ENCODE measurements at places on chromosomes 11 and 22.

DNA sequence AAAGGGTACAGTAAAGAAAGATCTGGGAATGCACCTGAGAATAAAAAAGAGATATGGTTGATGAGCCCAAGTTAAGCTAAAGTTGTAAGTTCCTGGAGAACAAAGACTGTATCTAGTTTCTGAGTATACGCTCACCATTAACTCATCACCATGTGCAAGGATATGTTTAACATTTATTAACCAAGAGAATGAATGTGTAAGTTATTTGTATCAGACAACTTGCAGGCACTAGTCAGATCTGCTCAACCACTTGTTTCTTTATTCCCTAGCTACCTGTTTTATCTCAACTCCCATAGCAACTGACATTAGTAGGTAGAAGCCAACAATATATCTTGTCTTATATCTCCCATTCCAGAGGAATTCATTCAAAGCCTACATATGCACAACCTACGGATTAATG lies 74.9 kb upstream of the KCNA4 start:
- no peak for DNase-seq

GRCh38 chr11:64148917-64149617 lies 16.8 kb downstream of the MACROD1 start:
- DNase-seq = no peak

DNA sequence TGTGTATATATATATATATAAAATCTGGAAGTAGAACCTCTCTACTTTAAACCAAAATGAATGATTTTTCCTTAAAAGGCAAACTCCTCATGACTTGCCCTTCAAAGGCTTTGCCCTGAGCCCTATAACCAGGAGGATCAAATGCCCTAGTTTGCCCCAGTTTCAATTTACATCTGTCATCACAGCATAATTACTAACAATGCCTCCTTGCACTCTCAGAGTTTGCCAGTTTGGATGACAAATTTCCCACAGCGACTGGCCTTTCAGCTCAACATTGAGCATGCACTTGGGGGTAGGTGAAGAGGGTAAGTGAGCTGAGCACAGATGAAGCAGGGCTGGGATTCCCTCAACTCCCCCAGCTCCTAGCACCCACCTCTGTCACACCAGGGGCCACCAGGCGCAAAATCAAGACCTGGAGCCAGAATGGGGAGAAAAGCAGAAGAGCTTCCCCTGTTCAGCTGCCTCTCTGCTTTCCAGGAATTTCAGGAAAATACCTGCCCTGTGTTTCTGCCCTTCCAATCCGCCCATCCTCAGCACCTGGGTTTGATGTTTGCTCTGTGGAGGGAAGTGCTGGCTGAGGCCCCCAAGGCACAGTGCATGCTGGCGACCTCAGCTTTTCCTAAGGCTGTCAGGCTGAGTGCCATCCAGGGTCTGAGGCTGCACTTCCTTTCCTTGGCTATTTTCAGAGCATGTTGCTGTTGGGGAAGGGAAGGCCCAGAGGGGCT lies 67.5 kb downstream of the ADAMTS15 start:
- DNase-seq = no peak

- peak; percentile 25 for DNase-seq
Observed at GRCh38 chr11:26286472-26287066, 45.4 kb upstream of the ANO3 start.

DNA sequence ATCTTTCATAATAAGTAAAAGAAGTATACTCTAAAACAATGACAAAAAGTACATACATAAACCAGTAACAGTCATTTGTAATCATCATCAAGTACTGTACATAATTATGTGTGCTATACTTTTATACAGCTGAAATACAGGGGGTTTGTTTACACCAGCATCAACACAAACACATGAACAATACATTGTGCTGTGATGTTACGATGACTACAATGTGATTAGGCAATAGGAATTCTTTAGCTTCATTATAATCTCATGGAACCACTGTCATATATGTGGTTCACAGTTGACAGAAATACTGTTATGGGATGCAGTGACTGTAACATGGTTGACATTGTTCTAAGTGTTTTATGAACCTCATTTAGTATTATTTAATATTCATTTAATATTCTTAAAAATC lies 914.4 kb upstream of the TENM4 start:
- no peak for DNase-seq

DNA sequence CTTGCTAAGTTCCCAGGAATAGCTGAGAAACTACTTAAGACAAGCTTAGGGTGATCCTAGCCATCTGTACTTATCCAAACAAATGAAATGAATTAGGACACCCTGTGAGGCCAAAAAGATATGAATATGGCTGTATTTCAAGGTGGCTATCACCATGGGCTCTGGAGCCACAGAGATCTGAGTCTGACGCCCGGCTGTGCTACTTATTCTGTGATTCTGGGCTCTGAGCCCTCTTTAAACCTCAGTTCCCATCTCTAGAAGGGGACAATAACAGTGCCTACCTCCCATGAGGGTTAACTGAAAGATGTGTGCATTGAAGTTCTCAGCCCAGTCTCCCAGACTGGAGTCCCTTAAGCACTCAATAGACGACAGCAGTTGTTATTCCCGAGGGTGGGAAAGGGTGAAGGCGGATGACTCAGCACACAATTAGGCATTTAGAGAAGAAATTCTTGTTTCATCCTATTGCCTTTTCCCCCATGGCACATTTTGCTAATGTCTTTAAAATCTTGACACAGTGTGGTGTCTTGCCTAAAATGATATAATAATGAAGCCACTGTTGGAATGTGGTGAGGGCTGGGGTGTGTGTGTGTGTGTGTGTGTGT lies 132.5 kb downstream of the ADAMTS15 start:
- DNase-seq = no peak

- no peak for DNase-seq
Observed at GRCh38 chr11:118462178-118462577, 25.9 kb downstream of the KMT2A start.

- no peak for DNase-seq
Observed at GRCh38 chr11:66680966-66681645, 3.4 kb upstream of the RBM4B start.

DNA sequence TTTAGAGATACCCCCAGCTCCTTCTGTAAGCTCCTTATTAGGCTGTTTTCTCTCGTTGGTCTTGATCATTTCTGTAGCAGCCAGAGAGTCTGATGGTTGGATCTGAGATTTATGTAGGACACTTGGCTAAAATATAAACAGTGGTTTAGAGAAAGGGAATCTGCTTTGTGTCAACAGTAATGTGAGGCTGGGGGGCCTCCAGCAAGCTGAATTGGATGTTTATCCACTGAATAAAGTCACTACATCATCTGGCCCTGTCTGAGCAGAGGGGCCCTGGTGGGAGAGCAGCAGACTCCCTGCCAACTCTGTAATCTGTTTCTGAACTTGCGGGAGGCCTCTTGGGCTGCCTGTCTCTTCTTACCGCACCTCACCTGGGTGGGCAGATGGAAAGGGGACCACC lies 328.5 kb upstream of the PLET1 start:
- peak; percentile 54 for DNase-seq

DNA sequence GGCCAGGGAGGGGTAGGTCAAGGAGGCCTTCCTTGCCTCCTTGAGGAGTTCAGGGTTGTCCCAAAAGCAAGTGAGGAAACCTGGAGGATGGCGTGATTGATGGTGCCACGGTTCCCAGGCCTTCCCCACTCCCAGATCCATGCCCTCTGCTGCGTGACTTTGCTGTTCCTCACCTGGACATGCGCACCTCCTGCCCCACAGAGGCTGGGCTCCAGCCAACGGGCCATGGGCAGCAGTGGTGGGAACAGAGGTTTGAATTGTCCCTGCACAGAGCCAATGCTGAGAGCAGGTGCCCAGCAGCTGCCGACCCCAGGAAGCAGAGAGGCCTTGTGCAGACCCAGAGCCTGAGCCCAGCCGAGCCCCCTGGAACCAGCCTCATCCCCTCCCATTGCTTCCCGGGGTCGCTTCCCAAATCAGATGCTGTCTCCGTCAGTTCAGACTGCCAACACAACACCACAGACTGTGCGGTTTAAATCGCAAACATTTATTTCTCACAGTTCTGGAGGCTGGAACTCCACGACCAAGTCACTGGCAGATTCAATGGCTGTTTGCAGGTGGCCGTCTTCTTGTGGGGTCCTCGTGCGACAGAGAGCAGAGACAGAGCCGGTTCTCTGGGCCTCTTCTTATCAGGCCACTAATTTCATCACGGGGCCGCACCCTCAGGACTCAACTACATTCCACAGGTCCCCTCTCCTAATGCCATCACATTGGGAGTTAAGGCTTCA lies 6.2 kb upstream of the LINC01488 start:
- DNase-seq = no peak

DNA sequence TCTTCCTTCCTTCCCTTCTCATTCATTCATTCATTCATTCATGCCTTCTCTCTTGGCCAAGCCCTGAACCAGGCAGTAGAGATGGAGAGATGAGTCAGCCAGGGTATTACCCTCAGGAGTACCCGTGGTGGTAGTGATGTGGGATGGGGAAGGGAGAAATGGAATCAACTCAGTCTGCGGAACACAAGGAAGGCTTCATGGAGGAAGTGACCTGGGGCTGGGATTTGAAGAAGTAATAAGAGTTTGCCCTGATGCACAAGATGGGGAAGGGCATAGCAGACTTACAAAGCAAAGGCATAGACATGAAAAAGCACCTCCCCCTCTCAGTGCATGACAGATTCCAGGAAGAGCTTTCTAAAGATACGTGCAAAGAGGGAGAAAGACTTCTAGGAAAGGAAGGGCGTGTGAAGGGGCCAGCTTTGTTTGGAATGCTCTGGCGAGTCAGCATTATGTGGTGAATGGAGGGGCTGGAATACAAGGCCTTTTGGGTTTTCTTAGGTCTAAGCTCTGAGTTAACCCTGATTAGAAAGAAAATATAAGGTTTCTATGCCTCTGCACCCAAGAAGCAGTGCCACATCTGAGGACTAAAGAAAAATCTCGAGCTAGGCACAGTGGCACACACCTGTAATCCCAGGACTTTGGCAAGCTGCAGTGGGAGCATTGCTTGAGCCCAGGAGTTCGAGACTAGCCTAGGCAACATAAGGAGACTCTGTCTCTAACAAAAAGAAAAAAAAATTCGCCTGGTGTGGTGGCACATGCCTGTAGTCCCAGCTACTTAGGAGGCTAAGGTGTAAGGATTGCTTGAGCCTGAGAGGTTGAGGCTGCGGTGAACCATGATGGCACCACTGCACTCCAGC lies 36.4 kb upstream of the ACER3 start:
- DNase-seq = no peak

DNA sequence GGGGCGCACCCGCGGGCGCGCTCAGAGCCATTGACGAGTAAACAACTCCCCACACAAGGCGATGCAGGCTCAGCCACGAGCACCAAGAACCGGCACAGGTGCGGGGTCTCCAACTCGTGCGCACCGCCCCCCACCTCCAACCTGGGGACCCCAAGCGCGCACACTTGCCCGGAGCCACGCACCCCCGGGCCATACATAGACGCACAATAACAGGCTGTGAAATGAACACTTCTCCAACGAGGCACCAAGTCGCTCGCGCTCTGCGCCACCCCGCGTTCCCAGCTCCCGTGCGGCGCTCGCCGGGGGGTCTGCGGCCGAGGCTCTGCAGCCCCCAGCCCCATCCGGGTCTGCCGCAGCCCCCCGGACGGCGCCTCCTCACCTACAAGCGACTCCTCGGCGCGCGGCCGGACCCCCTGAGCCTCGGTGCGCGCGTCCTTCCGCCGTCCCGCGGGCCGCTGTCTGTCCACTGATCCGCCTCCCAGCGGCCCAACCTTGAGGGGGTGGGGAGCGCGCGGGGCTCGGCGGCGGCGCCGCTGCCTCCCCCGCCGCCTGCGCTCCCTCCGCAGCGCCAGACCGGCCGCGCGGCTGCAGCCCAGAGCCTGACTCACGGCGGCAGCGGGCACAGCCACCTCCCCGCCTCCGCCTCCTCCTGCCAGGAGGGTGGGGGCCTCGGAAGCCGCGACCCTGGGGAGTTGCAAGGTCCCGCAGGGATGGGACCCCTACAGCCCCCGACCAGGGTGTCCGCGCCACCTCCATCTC lies 1.6 kb downstream of the IFITM10 start:
- DNase-seq = no peak

GRCh38 chr22:26887456-26887855 lies 230.1 kb downstream of the MIAT start:
- DNase-seq = peak; percentile 56

- no peak for DNase-seq
Observed at GRCh38 chr22:46148816-46149511, 1.4 kb upstream of the PPARA start.

DNA sequence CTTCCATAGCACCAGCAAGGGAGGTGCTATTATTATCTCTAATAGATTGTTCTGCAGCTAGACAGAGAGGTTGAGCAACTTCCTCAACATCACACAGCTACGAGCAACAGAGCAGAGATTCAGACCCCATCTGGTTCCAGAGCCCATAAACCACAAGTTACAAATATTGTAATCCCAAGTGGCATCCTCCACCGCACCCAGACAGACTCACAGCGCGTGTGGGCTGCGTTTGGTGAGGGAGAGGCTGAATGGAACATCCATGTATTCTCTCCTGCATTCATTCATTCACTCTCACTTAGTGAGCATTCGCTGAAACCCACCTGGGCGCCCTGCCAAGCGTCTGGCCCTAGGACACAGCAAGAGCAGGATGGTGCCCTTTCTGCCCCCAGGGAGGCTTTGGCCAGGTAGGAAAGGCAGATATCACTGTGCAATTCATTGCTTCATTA lies 33.5 kb downstream of the LIF start:
- no peak for DNase-seq

GRCh38 chr11:78140392-78141077 lies 1.1 kb upstream of the ALG8 start:
- DNase-seq = no peak

DNA sequence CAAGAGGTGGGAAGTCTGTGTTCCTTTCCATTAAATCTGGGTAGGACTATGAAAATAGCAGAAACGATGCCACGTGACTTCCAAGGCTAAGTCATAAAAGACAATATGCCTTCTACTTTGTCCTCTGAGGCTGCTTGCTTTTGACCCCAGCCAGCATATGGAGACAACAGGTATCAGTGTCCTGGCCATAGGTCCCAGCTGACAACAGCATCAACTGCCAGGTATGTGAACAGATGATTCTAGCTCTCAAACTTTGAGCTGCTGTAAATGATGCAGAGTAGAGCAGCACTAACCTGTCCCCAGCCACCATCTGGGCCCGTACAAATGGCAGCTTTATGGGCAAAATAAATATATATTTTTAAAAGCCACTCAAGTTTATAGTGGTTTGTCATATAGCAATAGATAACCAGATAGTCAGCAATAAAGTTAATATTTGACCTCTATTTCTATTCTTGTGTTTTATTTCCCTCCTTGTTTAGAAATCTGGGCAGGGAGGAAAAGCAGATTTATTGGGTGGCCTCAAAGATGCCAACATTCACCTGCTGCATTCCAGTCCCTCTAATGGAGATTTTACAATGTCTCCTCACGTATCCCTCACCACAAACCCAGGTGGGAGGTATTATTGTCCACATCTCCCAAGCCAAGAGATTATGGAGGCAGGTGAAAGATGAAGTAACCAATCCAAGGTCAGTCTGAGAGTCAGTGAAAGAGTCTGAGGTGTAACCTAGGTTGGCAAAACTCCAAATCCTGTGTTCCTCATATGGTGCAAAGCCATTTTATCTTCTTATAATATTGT lies 209.6 kb upstream of the LARGE1 start:
- no peak for DNase-seq

- DNase-seq = no peak
Observed at GRCh38 chr11:127898422-127899365, 688.7 kb downstream of the ETS1 start.
